ENCODE measurements at places on chromosomes 16 and 17. TPM values are rescaled to one million over a fixed set of nuclear protein-coding genes. Genes with fewer than 3 reads are reported as not detected.

DNA sequence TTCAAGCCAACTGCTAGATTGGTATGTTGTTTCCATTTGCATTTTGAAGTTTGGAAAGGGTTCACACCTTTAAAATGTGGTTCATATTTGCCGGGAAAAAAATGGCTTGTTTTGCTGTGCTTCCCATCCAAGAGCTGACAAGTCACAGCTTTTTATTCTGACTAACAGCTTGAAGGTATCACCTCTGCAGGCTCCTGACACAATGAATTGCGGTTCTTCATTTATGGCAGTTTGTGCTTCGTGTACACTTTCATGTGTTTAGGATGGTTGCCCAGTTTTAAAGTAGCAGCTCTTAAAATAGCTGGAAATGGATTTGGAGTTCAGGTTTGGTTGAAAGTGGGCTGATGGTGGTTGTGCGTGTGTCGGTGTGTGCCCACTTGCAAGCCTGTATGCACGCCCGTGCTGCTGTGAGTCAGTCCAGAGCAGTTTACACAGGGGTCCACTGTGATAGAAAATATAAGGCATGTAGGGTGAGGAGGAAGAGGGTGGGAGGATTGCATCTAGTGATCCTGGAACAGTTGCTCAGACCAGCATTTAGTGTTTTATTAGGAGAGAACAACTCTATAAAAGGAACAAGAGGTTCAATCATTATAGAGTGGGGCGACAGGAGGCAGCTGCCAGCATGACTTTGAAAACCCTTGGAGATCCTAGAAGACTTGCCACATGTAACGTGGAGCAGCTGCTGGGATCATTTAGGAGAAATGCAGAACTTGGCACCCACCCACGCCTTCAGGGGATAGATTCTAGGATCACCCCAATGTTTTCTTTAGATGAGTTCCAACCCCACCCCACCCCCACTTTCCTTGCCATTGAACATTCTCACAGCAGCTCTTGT lies 108.0 kb upstream of the TBX2 start:
- peaks cover 37% of the 10 kb centered on the region for H3K4me1 ChIP-seq
- no peak overlapping the region for H3K4me3 ChIP-seq
- H3K36me3 ChIP-seq, result no peaks in the 10 kb centered on the region
- DNase-seq, result no peak
- no peak overlapping the region for H3K27ac ChIP-seq

DNA sequence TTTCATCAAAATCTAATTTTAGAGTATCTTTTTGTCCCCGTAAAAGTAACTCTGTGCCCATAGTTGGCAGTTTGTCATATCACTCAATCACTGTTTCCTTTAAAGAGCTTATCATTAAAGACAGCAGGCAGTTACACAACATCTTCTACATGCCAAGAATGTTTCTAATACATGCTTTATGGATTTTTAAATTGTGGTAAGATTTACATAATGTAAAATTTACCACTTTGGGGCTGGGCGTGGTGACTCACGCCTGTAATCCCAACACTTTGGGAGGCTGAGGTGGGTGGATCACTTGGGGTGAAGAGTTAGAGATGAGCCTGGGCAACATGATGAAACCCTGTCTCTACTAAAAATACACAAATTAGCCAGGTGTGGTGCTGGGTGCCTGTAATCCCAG lies 687.2 kb downstream of the WWOX start:
- H3K36me3 ChIP-seq, result no peaks in the 10 kb centered on the region
- H3K4me1 ChIP-seq, result no peaks in the 10 kb centered on the region
- no peak overlapping the region for H3K27ac ChIP-seq

DNA sequence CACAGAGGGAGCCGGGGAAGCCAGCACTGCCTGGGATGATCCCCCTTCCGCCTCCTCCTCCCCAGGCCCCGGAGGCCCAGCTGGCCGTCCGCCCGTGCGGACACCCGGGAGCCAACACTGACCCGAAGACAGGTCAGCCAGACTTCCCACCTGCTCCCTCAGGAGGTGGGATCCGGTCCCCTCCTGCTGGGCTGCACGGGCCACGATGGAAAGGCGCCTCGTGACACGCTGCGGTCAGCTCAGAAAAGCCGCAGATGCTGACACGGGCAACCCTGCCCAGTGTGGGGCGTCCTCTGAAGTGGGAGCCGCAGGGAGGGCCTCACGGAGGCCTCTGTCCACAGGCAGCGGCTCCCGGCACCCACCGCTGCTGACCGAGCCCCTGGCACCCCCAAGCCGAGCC lies 49.3 kb downstream of the CBFA2T3 start:
- no peak overlapping the region for H3K27ac ChIP-seq
- no peaks in the 10 kb centered on the region for H3K27me3 ChIP-seq
- no peak for DNase-seq
- no peaks in the 10 kb centered on the region for H3K36me3 ChIP-seq
- H3K4me1 ChIP-seq, result no peaks in the 10 kb centered on the region

- H3K4me3 ChIP-seq, result no peak overlapping the region
- H3K27me3 ChIP-seq, result no peaks in the 10 kb centered on the region
- H3K27ac ChIP-seq, result no peak overlapping the region
- no peaks in the 10 kb centered on the region for H3K36me3 ChIP-seq
- no peak for DNase-seq
- H3K4me1 ChIP-seq, result no peaks in the 10 kb centered on the region
These were observed 43.3 kb upstream of the CDH13 start for GRCh38 chr16:82583422-82583821.

The RMI2 gene
- total RNA-seq, result 2.6 TPM

The CD19 gene
- not detected for total RNA-seq

The TEX14 gene
- 0.40 TPM for total RNA-seq
